ENCODE measurements at places on chromosomes 7 and 10.

GRCh38 chr7:2404714-2405119 is 1.3 kb downstream of the CHST12 start:
- no peak for DNase-seq

DNA sequence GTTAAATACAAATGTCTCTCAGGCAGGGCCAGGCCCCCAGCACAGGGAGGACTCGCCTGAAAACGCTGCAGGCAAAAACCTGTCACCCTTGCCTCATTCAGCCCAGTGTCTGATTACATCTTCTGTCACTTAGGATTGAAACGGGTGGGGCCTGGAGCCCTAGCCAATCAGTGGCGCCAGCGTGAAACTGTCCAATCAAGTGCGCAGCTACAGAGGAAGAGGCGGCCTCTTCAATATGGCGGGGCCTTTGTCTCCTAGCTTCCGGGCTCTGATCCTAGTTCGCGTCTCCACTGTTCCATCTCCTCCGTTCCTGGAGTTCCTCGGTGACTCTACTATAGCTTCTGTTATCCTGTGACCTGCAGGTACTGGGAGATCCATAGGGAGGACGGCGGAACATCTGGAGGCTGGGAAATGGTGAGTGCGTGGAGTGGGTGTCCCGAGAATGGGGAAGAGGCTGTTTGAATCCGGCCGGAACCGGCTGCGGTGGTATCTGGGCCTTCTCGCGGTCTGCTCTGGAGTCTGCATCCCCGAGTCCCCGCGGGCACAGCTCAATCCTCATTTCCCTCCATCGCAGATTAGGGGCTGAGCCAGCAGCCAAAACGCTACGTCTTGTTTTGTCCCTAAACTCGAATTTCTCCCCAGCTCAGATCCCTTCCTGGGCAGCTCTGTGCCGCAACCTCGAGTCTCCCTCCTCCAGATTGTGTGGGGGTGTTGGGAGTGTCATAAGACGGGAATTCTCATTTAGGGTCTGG is at the start of gene ZNF736:
Gene ZNF736, plus strand, starts transcription at position 222 of the 752 bp plus-strand sequence. Its CDS starts 190 bp downstream, at position 412.
- DNase-seq = peak; percentile 98

GRCh38 chr10:4538016-4538415 is 288.0 kb upstream of the AKR1E2 start:
- DNase-seq = no peak

DNA sequence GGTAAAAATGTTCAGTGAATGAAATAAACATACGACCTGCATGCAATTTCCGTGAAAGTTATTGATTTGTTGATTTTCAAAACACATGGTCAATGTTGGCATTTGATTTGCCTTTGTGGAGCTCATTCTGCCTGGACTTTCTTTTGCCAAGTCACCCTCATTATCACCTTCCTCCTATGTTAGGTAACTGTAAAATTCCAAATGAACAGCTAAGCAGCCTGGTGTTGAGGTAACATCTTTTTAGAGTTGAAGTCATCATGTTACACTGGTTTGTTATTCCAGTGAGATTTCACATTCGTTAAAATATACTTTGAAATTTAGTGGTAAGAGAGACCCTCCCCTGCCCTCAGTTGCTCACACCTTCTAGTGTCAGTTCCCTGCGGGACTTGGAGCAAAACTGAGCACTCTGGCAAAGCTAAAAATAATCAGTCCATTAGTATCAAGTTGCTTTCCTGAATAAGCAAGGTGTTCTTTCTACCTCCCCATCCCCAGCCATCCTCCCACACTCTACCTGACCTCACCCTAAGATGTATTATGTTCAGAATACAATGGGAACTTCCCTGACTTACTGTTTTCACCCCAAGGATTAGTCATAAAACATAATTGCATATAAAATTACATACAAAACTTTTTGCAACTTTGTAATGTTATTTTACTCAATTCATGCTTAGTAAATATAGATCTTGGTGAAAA is 283.3 kb upstream of the SEMA3A start:
- DNase-seq = no peak

DNA sequence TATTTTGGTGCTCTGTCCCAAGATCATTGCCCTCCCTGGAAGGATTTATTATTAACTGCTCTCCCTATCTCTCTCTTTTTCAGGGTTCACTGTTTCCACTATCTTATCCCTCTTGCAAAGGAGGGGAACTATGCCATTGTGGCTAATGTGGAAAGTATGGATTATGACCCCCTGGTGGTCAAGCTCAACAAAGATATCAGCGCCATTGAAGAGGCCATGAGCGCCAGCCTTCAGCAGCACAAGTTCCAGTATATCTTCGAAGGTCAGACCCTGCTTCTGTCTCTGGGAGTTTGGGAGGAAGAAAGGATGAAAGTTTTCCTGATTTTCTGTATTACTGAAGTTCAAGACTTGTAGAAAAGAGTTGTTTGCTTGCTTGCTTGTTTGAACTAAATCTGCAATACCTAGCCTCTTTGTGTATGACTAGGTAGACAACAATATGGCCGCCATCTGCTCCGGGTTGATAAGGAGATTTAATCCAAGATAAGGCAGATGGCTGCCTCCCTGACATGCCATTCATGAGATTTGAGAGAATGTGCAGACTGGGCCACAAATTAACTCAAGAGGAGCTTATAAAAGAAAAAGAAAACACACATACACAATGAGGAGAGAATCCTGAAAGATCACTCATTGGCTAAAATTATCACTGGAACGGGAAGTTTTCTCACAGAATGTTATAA is 122.2 kb upstream of the LRGUK start:
- DNase-seq = no peak

GRCh38 chr10:99858849-99859248 is 76.4 kb downstream of the ABCC2 start:
- no peak for DNase-seq

DNA sequence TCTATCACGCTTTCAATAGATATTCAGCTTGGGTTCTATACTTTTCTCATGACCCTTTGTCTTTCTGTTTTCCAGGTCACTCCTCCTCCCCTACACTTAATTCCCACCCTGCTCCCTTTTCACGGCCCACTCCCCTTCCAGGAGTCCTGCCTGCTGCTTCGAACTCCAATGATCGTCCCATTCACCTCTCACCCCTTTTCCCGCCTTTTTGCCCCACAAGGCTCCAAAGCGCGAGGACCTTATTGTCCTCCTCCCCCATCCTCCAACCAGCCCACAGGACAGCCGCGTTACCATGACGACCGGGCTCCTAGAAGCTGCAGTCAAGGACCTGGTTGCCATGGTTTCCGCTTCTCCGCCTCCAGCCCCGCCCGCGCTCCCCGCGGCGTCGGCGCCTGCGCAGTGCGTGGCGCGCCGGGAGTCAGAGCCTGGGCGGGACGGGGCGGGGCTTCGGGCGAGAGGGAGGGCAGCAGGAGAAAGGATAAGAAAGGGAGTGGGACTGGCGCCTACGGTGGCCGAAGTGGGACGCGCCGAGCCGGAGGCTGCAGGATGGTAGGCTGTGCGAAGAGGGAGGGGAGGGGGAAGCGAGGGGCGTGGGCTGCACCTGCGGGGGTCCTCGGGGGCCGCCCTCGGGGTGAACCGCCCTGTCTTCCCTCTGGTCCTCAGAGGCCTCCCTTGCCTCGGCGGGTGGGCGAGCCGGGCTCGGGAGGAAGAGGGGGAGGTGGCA is at the start of gene AP1S1:
Gene AP1S1, plus strand, starts transcription at position 508 of the 724 bp plus-strand sequence. Its CDS starts 39 bp downstream, at position 547.
- DNase-seq = peak; percentile 97

GRCh38 chr7:151089893-151090730 is 3.8 kb downstream of the AGAP3 start:
- DNase-seq = no peak

GRCh38 chr7:91973639-91974038 is 33.0 kb downstream of the AKAP9 start:
- DNase-seq = no peak

- DNase-seq = no peak
These were observed 44.9 kb downstream of the SPDYE5 start for GRCh38 chr7:75536940-75537538.

GRCh38 chr10:69449841-69450240 is 1.4 kb upstream of the TSPAN15 start:
- no peak for DNase-seq

DNA sequence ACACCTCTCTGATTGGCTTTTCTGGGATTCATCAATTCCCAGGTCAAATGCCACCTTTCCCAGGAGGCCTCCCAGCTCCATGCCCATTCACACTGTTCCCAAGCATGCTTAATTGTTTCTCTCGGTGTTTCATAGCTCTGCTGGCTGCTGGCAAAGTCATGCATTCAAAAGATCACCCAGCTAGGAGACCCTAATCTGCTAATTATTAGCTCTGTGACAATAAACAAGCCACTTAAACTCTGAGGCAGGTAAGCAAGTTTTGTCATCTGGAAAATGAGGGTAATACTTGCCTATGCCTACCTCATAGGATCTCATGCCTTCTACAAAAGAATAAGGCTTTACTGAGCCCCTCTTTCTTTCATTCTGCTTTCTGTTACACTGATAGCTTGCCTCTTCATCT is 828 bp upstream of the KEL start:
- no peak for DNase-seq

- no peak for DNase-seq
These were observed 106.8 kb downstream of the GLRX3 start for GRCh38 chr10:130243015-130243414.

- peak; percentile 59 for DNase-seq
These were observed 140.6 kb upstream of the HPS1 start for GRCh38 chr10:98587156-98587837.

- DNase-seq = no peak
These were observed 210.3 kb upstream of the GPR26 start for GRCh38 chr10:123455861-123456260.

- no peak for DNase-seq
These were observed 181.6 kb downstream of the EVX1 start for GRCh38 chr7:27424231-27424630.

GRCh38 chr7:79782256-79782655 is 328.8 kb upstream of the MAGI2 start:
- no peak for DNase-seq

- no peak for DNase-seq
These were observed 22.8 kb downstream of the GRID1 start for GRCh38 chr10:86343761-86344160.

GRCh38 chr10:83166344-83166743 is 973.0 kb upstream of the GHITM start:
- DNase-seq = no peak

- DNase-seq = peak; percentile 69
These were observed 4.6 kb upstream of the TWIST1 start for GRCh38 chr7:19121977-19122588.

- no peak for DNase-seq
These were observed 73.0 kb upstream of the GJD4 start for GRCh38 chr10:35532141-35532540.

GRCh38 chr7:114959931-114960330 is 38.0 kb downstream of the MDFIC start:
- DNase-seq = peak; percentile 28

GRCh38 chr7:67738958-67739357 is 742.3 kb downstream of the TYW1 start:
- DNase-seq = no peak

DNA sequence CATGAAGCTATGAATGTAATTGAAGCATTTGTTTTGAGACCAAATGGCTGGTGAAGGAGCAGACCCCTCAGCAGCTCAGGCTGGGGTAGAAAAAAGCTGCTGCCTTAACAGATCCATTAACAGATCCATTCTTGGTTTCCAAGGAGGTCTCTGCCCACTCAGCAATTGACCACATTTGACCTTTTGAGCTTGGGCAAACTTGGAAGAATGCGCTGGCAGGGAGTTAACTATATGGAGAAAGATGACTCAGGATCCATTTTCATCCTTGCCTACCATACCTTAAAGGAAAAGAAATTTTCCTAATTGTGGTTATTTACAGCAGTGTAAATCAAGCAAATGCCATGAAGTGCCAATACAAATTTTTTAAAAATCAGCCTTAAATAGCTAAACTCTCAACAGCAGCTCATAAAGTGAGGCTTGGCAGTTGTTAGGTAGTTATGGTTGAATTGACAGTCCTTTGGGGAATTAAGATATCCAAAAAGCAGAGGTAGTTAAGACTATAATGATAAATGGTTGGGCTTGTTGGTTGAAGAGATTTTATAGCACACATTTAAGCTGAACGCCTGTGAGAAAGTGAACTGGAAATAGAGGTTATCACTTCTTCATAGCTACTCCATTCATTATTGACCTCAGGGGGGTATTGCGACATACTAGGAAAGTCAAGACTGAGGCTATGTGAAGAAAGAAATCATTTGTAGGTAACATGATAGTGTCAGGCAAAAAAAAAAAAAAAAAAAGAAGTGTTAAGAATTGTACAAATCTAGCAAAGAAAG is 83.9 kb downstream of the MKX start:
- DNase-seq = no peak

- DNase-seq = no peak
These were observed 51.9 kb downstream of the ALOX5 start for GRCh38 chr10:45425621-45426563.

GRCh38 chr7:134740376-134740775 is 39.1 kb upstream of the CALD1 start:
- DNase-seq = no peak

DNA sequence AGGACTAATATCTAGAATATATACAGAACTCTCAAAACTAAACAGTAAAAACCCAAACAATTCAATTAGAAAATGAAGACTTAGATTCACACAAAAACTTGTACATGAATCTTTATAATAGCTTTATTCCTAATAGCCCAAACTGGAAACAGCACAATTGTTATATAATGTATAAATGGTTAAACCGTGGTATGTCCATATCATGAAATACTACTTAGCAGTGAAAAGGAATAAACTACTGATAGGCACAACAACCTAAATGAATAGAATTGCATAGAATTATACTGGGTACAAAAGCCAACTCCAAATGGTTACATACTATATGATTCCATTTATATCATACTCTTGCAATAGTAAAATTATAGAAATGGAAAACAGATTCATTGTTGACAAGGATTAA is 21.0 kb upstream of the FAM241B start:
- no peak for DNase-seq

DNA sequence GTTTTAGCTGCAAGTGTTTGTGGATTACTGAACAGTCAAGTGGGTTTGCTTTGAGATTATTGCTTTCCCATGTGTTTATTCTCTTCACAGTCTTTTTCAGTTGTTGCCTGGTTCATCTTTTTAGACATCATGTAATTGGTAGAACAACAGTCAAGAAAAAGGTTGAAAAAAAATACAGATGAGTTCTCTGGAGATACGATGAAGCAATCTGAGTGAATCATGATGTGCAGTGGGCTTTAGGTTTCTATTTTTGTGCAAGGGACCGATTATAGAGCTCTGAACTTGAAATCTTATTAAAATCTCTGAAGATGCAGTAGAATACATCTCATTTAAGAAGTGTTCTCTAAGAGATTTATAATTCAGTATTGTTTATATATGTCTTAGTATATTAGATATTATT is 145.7 kb downstream of the SDK1 start:
- DNase-seq = no peak

GRCh38 chr10:104090611-104091010 is 4.9 kb upstream of the COL17A1 start:
- no peak for DNase-seq

DNA sequence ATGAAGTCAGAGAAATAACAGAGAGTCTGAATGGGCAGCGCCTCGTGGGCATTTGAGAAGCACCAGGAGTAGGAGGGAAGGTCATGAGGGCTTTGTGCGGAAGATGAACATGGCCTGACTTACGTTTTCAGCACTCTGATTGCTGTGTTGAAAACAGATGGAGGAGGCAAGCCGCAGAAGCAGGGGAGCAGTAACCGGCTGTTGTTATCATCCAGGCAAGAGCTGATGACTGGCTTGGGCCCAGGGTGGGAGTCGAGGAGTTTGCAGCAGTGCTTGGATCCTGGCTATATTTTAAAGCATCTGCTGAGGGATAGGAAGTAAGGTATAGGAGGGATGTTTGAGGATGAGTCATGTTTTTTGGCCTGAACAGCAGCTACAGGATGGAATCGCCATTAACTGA is 12.7 kb upstream of the PDLIM1 start:
- peak; percentile 72 for DNase-seq

Measured in umbilical cord (tissue), 2 donors.